ENCODE measurements at places on chromosomes 1 and 21.

- no peak for DNase-seq
Measured at GRCh38 chr1:101496109-101496508, 259.3 kb downstream of the S1PR1 start.

DNA sequence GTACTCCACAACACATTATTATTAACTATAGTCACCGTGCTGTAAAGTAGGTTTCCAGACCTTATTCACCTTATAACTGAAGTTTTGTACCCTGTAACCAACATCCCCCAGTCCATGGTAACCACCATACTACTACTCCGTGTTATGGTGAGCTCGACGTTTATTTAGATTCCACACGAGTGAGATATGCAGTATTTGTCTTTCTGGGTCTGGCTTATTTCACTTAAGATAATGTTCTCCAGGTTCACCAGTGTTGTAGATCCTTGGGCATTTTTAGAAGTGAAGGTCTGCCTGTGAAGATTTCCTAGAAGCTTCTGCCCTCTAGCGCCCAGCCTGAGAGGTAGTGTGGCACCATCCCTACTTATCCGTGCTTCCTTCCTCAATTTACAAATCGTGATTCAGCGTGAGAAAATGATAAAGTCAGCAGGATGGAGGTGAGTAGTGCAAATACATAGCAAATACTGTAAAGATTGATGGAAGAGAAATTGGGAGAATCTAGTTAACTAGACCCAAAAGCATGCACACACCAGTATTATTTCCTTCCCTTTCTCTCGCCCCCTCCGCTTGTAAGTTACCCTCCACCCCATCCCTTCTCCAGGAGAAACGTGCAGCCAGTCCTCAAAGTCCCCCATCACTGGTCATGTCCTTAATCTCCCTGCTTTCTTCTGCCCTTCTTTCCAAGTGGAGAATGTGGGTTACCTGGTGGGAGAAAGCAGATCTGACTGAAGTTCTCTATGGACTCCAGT, 36.0 kb upstream of the DISC1 start:
- DNase-seq, result no peak

- DNase-seq, result no peak
Measured at GRCh38 chr1:5165762-5166161, 511.4 kb downstream of the AJAP1 start.

GRCh38 chr1:39422614-39423013, 68.8 kb upstream of the BMP8A start:
- no peak for DNase-seq

- no peak for DNase-seq
Measured at GRCh38 chr1:41329662-41330587, 31.3 kb upstream of the FOXO6 start.

GRCh38 chr1:41282679-41283317, 40.7 kb upstream of the SCMH1 start:
- peak; percentile 27 for DNase-seq

Measured in stimulated activated CD4-positive, alpha-beta T cell treated with anti-CD3 and anti-CD28 coated beads, Interleukin-2, amount 100 ng/mL, for 48 hours (primary cell).